Activated naive CD4-positive, alpha-beta T cell treated with anti-CD3 and anti-CD28 coated beads, Interleukin-2, amount 10 ng/mL, durations not matched to agents 5 hours and 36 hours (primary cell): ENCODE measurements at places on chromosomes 16 and 17. TPM values are rescaled to one million over a fixed set of nuclear protein-coding genes. Genes with fewer than 3 reads are reported as not detected.

ETV4 gene
- 2.1 TPM for total RNA-seq

LRRC75A gene
- total RNA-seq, result 2.3 TPM

RCVRN gene
- not detected for total RNA-seq

DPEP1 gene
- total RNA-seq, result not detected

SEPTIN12 gene
- total RNA-seq, result not detected

PPY gene
- total RNA-seq, result not detected

CACNA1H gene
- total RNA-seq, result 1.9 TPM

PIRT gene
- total RNA-seq, result not detected
